ENCODE measurements at places on chromosomes 2 and 18. TPM values are rescaled to one million over a fixed set of nuclear protein-coding genes. Genes with fewer than 3 reads are reported as not detected.

The CAPN14 gene
- total RNA-seq, result 0.05 TPM

The ADGRF3 gene
- 0.09 TPM for total RNA-seq

The UGT1A5 gene
- total RNA-seq, result 1.6 TPM

The PTPN18 gene
- total RNA-seq, result 14.0 TPM

The VIT gene
- 0.17 TPM for total RNA-seq

The HOXD3 gene
- total RNA-seq, result not detected

The EXOC6B gene
- total RNA-seq, result 9.5 TPM

The CNGA3 gene
- not detected for total RNA-seq

The ZNF385B gene
- 3.2 TPM for total RNA-seq

The CFAP53 gene
- total RNA-seq, result 0.09 TPM

The ANO7 gene
- 0.25 TPM for total RNA-seq

The TCF7L1 gene
- total RNA-seq, result 1.6 TPM

The MYCN gene
- 1.3 TPM for total RNA-seq

The TCF23 gene
- total RNA-seq, result 0.05 TPM

DNA sequence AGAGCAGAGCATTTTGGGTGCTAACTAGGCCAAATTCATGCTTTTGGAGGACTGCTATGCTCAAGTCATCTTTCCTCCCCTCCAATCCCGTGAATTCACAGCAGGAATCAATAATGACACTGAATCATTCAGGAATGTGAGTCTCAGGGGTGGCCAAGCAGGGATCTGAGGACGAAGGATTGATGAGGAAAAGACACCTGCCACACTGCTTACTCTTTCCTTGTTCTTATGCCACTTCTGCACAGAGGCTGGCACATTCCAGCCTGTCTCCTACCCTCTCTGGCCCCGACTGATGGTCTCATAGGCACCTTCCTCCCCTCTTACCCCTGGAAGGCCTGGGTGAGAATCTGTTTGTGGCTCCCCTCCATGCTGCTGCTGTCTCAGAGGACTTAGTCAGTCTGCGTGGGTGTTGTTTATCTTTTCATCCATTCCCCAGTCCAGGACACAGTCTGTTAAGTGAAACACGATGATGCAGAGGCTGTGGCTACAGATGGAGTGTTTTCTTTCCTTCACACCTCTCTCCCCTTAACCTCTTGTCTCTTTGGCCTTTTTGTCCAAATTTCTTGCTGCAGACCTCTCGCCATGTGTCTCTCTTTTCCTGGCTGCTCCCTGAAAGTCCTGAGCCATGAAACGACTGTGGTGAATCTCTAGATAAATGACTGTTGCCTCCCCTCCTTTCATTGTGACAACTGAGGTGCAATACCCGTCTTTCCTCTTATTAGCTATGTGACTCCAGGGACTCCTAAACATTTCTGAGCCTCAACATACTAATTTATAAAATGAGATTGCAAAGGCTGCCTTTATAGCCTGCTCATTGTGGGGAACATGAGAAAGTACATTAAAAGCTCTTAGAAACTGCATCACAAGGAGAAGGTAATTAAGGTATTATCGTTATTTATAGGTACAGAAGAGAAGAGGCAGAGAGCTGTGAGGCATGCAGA lies 86.9 kb downstream of the RDH14 start:
- DNase-seq, result no peak
- no peak overlapping the region for H3K27ac ChIP-seq
- H3K36me3 ChIP-seq, result no peaks in the 10 kb centered on the region
- no peak overlapping the region for H3K4me3 ChIP-seq

GRCh38 chr2:102154946-102155702 lies 12.6 kb downstream of the IL1R1 start:
- no peaks in the 10 kb centered on the region for H3K27me3 ChIP-seq
- peaks cover 8% of the 10 kb centered on the region for H3K36me3 ChIP-seq
- H3K4me3 ChIP-seq, result no peak overlapping the region

DNA sequence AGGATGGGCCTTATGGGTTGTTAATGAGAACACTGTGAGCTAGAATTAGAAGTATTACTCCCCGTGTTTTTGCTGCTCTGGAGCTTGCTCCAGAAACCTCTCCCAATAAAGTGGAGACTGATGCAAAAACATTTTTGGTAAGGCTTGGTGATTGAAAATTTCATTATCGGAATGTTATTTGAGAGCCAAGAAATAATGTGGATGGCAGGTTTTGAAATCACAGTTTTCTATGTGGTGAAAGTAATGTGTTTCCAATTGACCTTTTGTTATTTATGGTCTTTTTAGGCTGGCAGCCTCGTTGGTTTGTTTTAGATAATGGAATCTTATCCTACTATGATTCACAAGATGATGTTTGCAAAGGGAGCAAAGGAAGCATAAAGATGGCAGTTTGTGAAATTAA lies 5.1 kb downstream of the PLEKHA3 start:
- peaks cover 8% of the 10 kb centered on the region for H3K36me3 ChIP-seq
- no peak overlapping the region for H3K27ac ChIP-seq
- no peak overlapping the region for H3K4me3 ChIP-seq
- DNase-seq, result no peak

DNA sequence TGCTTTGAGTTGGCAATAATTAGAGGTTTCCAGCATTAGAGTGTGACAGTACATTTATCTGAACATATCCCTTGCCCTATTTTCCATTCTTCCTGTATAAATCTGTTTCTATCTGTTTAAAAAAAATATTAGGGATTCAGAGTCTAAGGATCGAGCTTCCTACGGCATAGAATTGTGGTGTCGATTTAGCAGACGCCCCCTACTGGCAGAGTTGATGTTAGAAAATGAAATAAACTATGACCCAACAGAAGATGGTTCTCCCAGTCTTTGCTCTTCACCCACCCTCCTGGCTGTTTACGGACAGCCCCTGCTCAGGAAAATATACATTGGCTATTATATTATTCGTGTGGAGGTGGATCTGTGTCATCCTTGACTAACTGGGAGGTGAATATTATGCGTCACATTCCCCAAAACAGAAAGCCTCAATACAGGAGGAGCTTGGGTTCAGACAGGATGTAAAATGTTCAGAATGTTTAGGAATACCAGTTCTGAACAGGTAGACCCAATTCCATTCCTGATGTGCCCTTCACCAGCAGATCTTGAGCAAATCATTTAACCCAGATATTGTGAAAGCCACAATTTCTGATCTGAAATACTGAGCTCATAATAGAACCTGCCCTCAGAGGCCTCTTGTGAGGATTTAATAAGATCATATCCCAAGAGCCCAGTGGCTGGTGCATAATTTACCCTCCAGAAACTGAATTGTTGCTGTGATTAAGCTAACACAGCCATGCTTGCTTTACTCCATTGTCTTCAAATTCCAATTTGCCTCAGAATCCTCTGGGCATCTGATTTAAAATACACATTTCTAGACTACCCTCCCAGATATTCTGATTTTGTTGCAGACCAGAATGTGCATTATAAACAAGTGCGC lies 10.8 kb upstream of the ERMN start:
- H3K27me3 ChIP-seq, result no peaks in the 10 kb centered on the region
- H3K36me3 ChIP-seq, result no peaks in the 10 kb centered on the region
- no peak overlapping the region for H3K4me3 ChIP-seq
- H3K4me1 ChIP-seq, result no peaks in the 10 kb centered on the region
- H3K27ac ChIP-seq, result no peak overlapping the region
- DNase-seq, result peak; percentile 38

GRCh38 chr2:197452754-197453122 lies 614 bp upstream of the COQ10B start:
- peak overlapping the region; percentile 100 for H3K27ac ChIP-seq
- no peaks in the 10 kb centered on the region for H3K36me3 ChIP-seq
- H3K4me3 ChIP-seq, result peak overlapping the region; percentile 70
- no peak for DNase-seq

DNA sequence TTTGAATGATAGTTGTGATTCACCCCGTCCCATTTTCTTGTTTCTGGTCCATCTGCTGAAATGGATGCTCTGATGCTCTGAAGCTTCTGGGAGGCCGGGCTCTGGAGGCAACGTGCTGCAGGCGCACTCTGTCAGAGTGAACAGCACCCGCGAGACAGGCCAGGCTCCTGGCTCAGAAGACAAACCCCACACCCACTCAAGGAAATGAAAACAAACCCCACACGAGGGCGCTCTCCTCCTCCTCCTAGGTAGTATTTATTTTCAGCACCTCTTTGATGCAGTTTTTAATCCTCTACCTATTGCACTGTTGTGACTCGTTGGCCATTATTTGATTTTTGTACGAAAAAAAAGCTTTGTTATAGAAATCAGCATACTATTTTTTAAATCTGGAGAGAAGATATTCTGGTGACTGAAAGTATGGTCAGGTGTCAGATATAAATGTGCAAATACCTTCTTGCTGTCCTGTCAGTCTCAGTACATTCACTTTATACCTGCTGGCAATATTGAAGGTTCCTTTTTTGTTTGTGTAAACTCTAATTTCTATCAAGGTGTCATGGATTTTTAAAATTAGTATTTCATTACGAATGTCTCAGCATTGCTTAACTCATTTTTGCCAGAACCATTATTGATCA lies 10.3 kb upstream of the CHST10 start:
- no peak overlapping the region for H3K27ac ChIP-seq
- no peaks in the 10 kb centered on the region for H3K36me3 ChIP-seq
- DNase-seq, result peak; percentile 48
- H3K4me1 ChIP-seq, result no peaks in the 10 kb centered on the region

GRCh38 chr2:49490710-49491109 lies 336.4 kb upstream of the FSHR start:
- H3K4me3 ChIP-seq, result no peak overlapping the region
- no peak overlapping the region for H3K27ac ChIP-seq
- no peaks in the 10 kb centered on the region for H3K27me3 ChIP-seq
- no peaks in the 10 kb centered on the region for H3K36me3 ChIP-seq
- H3K4me1 ChIP-seq, result no peaks in the 10 kb centered on the region

DNA sequence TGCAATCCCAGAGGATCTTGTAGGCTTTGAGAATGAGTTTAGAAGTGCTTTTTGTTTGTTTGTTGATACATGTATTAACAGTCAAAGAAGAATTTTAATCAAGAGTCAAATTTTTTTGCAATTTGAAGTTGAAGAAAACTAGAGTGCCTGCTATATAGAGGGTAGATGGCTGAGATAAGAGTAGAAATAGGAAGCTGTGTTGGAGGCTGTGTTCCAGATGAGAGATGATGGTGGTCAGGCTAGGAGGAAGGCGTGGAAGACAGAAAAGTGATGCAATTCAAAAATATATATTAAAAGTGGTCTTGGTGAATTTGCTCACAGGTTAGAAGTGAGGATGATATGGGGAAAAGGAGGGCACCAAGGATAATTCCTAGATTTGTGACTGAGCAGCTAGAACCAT lies 978.3 kb downstream of the BCL11A start:
- H3K4me1 ChIP-seq, result no peaks in the 10 kb centered on the region
- H3K36me3 ChIP-seq, result no peaks in the 10 kb centered on the region
- no peaks in the 10 kb centered on the region for H3K27me3 ChIP-seq
- DNase-seq, result no peak
- H3K4me3 ChIP-seq, result no peak overlapping the region

- H3K27me3 ChIP-seq, result no peaks in the 10 kb centered on the region
- H3K4me3 ChIP-seq, result peak within 1 kb of the TSS; percentile 94
- H3K4me1 ChIP-seq, result peaks cover 38% of the 10 kb centered on the region
- peak within 1 kb of the TSS; percentile 97 for H3K27ac ChIP-seq
- no peaks in the 10 kb centered on the region for H3K36me3 ChIP-seq
These were observed at the start of gene MBD5 for GRCh38 chr2:148021059-148021861. MBD5 (plus strand) TSS chr2:148021091.

DNA sequence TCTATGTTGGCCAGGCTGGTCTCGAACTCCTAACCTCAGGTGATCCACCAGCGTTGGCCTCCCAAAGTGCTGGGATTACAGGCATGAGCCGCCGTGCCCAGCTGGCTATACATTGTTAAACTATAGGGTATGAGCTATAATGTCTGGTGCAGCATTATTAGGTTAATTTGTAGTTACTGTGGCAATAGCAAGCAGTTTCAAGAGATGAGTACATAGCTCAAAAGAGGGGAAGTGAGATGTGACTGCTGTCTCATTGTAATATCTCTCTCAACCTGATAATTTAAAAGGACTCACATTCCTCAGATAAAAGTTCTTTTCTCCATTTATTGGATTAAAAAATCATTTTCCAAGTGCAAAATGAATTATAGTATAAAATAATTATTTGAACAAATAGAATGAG lies 116.4 kb downstream of the INO80D start:
- no peaks in the 10 kb centered on the region for H3K36me3 ChIP-seq
- no peak for DNase-seq
- no peaks in the 10 kb centered on the region for H3K27me3 ChIP-seq
- H3K27ac ChIP-seq, result no peak overlapping the region

- no peak overlapping the region for H3K4me3 ChIP-seq
- DNase-seq, result no peak
- no peaks in the 10 kb centered on the region for H3K4me1 ChIP-seq
- H3K36me3 ChIP-seq, result no peaks in the 10 kb centered on the region
- H3K27me3 ChIP-seq, result no peaks in the 10 kb centered on the region
- H3K27ac ChIP-seq, result no peak overlapping the region
These were observed 168.1 kb upstream of the HS6ST1 start for GRCh38 chr2:128486640-128487375.

GRCh38 chr2:222212571-222212970 lies 86.2 kb downstream of the PAX3 start:
- no peaks in the 10 kb centered on the region for H3K36me3 ChIP-seq
- no peaks in the 10 kb centered on the region for H3K27me3 ChIP-seq
- DNase-seq, result no peak
- H3K27ac ChIP-seq, result no peak overlapping the region
- H3K4me1 ChIP-seq, result no peaks in the 10 kb centered on the region
- no peak overlapping the region for H3K4me3 ChIP-seq

- no peak overlapping the region for H3K27ac ChIP-seq
- no peaks in the 10 kb centered on the region for H3K36me3 ChIP-seq
- no peaks in the 10 kb centered on the region for H3K27me3 ChIP-seq
- no peaks in the 10 kb centered on the region for H3K4me1 ChIP-seq
These were observed 60.0 kb upstream of the SPTBN1 start for GRCh38 chr2:54396107-54396506.

DNA sequence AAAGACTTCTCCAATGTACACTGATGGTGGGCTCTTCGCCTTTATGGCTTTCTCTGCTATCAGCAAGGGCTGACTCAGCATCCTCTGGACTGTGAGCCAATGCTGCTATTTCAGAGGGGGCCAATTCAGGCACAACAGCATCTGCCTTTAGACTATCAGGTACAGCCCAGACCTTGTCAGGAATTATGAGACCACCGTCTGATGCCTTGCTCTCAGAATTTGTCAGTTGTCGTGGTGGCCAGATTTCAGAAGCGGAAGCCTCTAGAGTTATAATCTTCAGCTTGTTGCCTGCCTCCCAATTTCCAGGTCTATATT lies 92.7 kb downstream of the ALPK2 start:
- H3K36me3 ChIP-seq, result no peaks in the 10 kb centered on the region
- no peak overlapping the region for H3K27ac ChIP-seq
- H3K27me3 ChIP-seq, result no peaks in the 10 kb centered on the region
- no peak overlapping the region for H3K4me3 ChIP-seq
- H3K4me1 ChIP-seq, result peaks cover 42% of the 10 kb centered on the region
- no peak for DNase-seq

GRCh38 chr2:143960177-143960576 lies 559.7 kb downstream of the ZEB2 start:
- H3K27ac ChIP-seq, result no peak overlapping the region
- no peak for DNase-seq
- no peaks in the 10 kb centered on the region for H3K27me3 ChIP-seq
- H3K36me3 ChIP-seq, result no peaks in the 10 kb centered on the region

Measured in liver (tissue), 10 donors.